ENCODE measurements at places on chromosomes 5 and 9. TPM values are rescaled to one million over a fixed set of nuclear protein-coding genes. Genes with fewer than 3 reads are reported as not detected.

- DNase-seq: no peak
Observed at GRCh38 chr5:95043234-95043633, 241.7 kb downstream of the MCTP1 start.

DNA sequence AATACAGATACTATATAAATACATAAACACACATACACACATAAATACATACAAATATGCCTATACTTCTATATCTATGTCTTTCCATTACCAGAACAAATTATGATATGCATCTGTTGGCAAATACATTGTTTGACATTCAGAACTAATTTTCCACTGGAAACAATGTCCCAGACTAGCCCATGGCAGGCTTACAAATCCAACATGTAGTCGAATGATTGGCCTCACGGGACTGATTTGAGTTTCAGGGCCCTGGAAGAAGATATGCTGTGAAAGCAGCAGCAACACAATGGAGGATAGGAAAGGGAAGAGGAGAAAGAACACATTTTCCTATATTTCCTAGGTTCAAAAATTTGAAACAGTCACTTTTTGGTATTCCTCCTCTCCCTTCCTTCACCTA lies 881.1 kb upstream of the DMAC1 start:
- DNase-seq: no peak

GRCh38 chr5:131258733-131259132 lies 5.1 kb upstream of the CDC42SE2 start:
- no peak for DNase-seq

Gene CORO2A
- total RNA-seq: 1.6 TPM

Gene NOXA1
- total RNA-seq: 0.75 TPM

Gene FBXL7
- 9.4 TPM for total RNA-seq

Gene CDK9
- 22.1 TPM for total RNA-seq

Measured in SK-MEL-5 (cell line).